Forelimb muscle (tissue), 1 donor: ENCODE measurements at places on chromosomes 7 and 10.

DNA sequence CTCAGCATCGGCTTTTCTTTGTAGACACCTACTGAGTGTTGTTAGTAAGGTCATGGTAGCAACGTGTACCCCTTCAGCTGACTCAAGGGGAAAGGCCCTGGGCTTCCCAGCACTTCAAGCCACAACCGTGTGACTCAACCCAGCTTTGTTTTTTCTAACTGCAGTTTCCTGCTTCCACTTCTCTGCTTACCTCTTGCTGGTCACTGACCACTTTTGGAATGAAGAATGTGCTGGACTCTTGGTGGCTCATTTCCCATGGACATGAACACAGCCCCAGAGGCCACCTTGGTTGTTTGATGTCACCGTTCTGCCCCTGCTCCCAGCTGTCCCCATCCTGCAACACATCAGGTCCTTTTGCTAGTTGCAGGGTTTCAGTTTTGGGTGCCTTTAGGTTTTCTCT lies 69.5 kb upstream of the ZNF438 start:
- DNase-seq, result no peak

DNA sequence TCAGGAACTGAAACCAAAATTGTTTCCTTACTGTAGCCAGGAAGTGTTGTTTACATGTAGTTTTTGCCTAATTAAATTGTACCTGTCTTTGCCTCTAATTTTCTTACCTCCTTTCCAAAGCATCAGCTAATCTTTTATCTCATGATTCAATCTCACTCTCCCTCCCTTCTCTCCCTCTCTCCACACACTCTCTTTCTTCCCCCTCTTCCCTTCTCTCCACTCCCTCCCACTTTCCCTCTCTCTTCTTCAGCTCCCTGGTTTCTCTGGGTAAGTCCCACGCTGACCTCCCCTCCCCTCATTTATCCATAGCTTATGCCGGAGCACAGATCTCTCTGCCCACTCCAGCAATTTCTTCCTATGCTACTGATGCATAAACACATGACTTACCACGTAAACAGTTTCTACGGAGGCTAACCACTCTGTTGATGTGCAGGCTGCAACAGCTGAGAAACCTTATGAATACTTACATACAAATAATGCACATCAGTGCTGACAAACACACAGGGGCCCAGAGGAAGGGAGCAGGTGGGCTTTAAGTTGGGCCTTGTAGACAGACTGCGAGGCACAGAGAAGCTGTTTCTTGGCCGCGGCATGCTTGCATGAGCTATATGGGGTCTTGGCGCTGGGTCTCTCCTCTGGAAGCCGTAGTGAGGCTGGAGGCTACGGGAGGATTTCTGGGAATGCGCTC lies 174.4 kb upstream of the PLXNA4 start:
- DNase-seq, result no peak

GRCh38 chr10:6894405-6894804 lies 314.3 kb upstream of the PRKCQ start:
- no peak for DNase-seq

DNA sequence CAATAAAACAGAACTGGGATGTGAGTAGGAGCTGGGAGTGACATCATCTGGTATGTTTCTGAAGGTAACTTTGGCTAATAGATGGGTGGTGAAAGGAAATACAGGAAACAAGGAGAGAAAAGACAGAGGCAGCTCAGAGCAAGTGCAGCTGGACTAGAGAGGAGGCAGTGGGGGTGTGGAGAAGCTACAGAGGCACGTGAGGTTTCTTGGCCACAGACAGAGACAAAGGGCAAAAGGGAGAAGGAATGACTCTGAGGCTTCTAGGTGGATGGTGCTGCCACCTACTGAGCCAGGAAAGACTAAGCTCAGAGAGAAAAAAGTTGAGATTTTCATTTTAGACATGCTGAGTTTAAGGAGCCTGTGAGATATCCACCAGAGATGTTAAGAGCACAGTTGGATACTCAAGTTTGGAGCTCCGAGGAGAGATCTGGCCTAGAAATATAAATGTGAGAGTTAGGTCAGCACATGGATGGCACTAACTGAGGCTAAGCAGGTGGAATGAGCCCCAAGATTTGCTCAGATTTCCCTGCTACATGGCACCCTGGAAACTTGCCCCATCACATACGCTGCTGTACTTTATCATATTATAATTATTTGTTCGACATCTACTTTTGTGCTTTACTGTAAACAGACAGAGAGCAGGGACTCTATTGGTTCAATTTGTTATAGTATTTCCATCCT lies 293.0 kb upstream of the IMMP2L start:
- DNase-seq, result peak; percentile 19

DNA sequence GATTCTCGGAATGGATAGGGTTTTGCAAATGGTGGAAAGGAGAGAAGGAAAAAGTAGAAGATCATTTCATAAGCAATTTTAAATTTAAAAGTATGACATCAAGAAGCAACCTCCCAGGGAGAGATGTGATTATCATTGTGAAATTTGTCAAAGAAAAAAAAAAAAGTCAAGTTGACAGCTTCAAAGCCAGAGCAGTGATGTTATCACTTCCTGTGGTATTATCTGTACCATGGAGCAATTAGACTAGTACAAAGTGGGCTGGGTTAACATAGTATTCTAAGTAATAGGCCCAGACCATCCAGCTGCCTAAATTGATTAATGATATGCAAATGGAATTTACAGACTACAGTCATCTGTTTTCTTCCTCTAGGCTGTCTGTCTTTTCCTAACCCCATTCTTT lies 84.0 kb upstream of the NPY start:
- DNase-seq, result no peak

GRCh38 chr7:12719141-12719919 lies 31.9 kb downstream of the ARL4A start:
- no peak for DNase-seq

DNA sequence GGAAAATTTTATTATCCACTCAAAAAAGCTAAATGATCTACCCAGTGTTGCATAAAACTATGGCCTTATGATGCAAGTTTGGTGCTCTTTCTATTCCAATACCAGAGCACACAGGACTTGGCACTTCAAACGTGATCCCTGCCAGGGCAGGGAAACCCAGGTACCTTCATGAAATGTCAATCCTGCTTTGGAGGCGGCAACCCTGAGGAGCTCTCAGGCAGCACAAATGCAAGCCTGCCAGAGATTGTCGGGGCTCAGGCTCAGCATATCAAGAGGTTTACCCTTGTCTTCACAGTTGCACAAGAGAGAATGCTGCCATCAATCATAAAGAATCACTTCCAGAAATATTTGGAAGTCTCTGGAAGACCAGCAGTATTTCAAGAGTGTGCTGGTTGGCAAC lies 151.5 kb downstream of the GLI3 start:
- DNase-seq, result no peak

DNA sequence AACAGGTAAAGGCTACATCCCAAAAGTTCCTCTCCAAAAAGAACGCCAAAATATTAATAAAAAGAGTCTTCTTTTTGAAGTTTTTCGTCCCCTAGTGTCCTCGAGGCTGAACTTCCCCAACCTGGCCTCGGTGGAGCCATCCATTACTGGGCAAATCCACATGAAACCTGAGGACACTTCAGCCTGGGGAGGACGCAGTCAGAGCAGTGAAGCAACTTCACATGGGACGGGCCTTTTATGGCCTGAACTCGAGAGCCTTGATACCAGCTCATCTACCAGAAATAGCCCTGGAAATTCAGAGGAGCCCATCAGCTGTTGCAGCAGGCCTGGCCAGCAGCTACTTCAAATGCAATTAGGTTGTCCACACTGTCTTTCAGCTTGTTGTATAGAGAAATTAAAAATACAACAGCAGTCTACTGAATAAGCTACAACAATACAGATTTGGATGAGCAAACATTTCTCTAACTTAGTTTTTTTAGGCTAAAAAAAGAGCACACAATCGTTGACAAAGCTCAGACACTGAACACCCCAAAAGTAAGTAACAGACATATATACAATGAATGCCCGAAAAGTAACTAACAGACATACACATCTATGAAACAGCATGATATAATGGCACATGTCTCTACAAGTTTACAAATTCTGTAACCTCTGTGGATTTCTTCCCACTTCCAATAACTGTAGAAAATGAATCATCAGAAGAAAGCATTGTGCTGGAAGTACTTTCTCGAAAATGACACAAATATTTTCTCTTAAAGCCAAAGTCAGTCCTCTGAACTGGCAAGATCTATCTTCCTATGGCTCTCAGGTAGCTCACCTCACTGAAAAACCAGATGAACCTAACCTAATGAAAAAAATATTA lies at the start of gene SVIL:
Gene SVIL (minus strand): TSS at position 208 of the 862 bp plus-strand sequence. CDS start 79,913 bp downstream, outside the sequence.
- DNase-seq, result no peak

DNA sequence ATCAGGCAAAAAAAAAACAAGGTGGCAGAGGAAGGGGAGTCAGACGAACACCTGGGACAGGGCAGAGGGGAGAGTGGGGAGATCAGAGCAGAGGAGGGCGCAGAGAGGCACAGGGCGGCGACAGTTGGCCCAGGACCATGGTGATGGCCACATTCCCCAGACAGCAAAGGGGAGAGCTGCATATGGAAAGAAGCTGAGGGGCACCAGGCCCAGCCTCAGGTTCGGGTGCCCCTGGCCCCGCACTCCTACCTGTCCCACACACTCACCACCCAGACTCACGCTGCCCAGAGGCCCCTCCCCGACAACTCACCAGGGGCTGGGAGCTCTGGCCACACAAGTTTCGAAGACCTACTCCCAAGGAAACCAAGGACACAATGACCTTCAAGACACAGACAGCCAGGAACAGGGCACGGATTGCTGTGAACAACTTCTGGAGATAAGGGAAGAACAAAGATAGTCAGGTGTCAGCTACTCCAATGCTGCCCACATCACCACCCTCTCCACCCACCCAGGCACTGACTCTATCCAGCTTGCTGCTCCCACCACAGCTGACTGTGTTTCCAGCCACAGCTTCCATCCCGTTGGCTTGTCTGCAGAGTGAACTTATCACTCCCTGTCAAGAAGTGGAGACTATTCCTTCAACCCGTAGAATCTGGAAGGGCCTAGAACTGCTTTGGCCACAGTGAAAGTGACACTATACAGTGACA lies 8.3 kb downstream of the TMEM176B start:
- DNase-seq, result no peak

DNA sequence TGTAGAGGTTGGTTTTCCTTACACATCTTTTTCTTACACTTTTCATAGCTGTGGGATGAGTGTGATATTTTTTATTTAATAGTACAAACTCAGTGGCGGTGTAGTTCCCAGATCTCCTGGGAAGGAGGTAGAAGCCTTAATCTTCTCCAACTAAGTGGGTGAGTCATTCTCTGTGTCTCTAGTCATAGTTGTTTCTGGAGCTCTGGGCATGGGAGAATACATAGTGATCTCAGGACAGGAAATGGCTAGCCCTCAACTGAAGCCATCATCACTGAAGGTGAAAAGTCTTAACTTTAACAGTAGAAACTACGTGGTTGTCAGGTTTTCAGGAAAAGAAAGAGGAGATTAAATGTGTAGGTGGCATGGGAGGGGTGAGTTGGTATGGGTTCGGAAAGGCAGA lies 319.4 kb upstream of the FZD8 start:
- no peak for DNase-seq

DNA sequence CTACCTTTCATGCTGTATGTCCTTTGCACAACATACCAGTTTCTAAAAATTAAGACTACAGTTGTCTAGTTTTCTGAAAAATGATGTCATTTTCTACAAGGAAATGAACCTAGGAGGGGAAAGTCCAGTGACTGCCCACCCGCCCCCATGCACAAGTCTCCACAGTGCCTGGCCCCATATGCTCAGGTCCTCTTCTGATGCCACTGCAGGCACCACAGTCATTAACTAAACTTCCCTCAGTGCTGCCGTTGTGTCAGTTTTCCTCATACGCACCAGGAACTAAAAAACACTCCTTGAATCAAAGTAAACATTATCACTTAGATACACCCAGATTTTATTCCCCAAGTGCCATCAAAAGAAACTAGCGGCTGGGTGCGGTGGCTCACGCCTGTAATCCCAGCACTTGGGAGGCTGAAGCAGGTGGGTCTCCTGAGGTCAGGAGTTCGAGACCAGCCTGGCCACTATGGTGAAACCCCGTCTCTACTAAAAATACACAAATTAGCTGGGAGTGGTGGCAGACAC lies 6.9 kb upstream of the TNS3 start:
- DNase-seq, result no peak

DNA sequence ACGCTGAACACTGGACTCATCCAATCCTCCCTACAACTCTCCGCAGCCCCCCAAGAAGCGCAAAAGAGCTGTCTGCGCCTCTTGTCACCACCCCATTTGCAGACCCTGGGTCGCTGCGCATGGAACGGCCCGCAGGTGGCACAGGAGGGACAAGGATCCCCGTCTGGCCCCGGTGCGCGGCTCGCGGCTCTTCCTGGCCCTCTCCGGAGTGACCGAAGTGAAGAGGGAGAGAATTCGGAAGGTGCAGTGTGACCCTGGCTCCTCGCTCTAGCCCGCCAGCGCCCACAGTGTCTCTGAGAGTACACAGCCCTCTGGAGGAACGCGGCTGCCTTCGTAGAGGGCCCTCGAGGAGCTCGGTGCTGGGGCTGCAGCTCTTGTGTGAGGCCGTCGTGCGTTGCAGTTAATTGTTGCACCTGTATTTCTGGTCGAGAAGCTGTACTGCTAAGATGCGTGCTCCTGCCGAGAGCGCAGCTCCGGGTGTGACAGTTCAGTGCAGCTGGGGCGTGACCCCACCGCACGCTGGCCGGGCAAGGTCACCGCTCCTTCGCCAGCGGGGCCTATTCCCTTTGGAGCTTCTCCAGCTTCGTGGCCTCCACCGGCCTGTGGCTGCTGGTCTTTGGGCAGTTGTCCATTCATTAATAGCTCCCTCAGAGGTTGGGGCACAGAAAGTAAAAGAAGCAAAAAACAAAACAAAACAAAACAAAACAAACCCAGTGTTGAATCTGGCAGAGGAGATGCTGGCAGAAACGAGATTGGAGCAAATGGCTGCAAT lies 119.0 kb downstream of the SEC23IP start:
- no peak for DNase-seq
